ENCODE measurements at places on chromosomes 5 and 9.
A peak's percentile ranks its signal among the peaks of the same experiment; 100 is the strongest.

DNA sequence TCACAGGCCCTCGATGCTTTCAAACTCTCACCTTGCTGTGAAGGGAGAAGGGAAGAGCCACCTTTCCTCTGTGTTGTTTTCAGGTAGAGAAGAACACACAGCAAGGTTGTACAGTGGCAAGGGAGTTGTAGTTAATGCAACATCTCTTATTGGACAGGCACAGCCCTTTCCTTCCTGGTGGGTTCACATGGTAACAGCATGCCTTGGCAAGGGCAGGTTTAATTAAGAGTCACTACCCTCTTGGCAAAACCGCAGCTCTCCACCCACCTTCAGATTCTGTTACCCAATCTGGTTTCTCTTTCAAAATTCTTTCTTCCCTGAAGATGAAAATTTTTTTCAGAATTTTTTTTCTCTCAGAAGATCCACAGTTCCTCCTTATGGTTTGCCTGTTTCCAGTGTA is 253.1 kb downstream of the TLR4 start:
- DNase-seq: peak; percentile 67

GRCh38 chr5:131462454-131462853 is 172.6 kb downstream of the RAPGEF6 start:
- DNase-seq: no peak

- DNase-seq: peak; percentile 58
Measured at GRCh38 chr9:121453232-121453892, 46.3 kb downstream of the GGTA1 start.

- peak; percentile 67 for DNase-seq
Measured at GRCh38 chr9:97807681-97808080, 45.3 kb upstream of the FOXE1 start.

DNA sequence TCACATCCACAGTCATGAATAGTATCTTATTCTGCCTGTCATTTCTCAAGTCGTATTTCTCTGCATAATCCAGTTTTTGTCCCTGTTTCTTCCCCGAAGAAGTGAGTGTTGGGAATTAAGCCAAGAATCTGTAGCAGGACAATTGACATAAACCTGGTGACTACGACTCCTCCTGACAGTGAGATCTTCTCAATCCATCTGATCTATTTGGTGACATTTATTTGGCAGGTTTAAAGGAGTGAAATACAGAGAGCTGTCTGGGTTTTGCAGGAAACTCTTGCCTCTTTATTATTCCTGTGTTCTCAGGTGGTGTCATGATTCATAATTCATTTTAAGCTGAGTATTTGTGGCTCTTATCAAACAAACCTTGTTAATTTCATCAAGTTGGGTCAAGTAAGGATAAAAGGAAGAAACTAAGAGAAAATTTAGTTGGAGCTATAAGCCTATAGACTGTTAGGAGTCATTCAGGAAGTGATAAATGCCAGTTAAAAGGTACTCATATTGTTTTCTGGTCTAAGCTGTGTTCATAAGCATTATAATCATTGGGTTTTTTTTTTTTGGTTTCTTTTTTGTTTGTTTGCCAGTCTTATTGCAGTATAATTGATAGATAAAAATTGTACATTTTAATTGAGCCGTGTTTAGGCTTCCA is 95.9 kb upstream of the PCSK1 start:
- DNase-seq: no peak

DNA sequence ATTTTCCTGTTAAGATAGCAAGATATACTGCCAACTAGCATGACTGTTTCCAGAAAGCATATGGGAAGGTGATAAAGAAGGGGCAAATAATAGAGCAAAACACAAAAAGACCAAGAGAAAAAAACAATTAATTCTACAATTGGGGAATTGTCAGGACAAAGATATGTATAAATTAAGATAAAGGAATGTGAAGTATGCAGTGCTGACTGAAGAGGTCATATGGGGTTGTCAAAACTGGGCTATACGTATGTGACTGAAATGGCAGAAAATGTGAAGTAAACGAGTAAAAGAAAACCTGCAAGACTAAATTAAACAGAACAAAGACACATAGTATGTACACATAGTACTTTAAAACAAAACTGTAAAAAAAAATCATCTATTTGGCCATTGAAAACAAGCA is 222.3 kb downstream of the ARL15 start:
- DNase-seq: no peak

GRCh38 chr5:7960142-7960541 is 91.2 kb downstream of the MTRR start:
- DNase-seq: no peak

GRCh38 chr9:135131488-135131887 is 44.0 kb downstream of the OLFM1 start:
- no peak for DNase-seq

DNA sequence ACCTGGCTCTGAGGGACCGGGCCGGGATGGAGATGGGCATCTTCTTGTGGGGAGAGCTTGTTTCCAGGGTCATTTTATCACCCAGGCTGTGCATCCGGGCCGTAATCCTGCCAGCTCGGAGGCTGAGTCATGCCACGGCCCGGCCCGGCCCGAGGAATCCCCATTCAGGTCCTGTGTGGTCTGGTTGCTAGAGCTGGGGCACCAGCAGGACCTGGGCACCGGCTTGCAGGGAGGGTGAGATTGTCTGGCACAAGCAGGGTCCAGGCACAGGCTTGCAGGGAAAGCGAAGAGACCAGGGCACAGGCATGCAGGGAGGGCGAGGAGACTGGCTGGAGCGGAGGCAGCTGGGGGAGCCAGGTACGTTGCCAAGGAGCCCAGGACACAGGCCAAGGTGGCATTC is 106.8 kb downstream of the RXRA start:
- no peak for DNase-seq

GRCh38 chr5:83177803-83178202 is 100.5 kb downstream of the XRCC4 start:
- DNase-seq: no peak

GRCh38 chr9:136850866-136851775 is 1.0 kb upstream of the MAMDC4 start:
- DNase-seq: no peak

DNA sequence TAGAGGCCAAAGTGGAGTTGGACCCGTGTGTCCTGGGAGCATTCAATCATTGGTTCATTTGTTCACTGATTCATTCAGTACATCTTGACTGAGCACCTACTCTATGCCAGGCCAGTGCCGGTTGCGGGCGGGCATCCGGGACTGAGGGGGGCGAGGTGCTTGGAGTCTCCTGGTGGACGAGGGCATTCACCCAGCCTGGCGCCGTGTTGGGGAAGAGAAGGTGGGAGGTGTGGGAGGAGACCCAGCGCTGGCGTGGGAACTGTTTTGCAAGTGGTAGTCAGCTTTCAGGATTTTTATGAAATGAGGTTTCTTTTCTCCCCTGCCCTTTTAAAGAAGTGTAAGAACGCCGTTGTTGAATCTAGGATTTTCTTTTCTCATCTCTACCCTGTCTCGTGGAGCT is 37.2 kb downstream of the NCS1 start:
- DNase-seq: no peak

DNA sequence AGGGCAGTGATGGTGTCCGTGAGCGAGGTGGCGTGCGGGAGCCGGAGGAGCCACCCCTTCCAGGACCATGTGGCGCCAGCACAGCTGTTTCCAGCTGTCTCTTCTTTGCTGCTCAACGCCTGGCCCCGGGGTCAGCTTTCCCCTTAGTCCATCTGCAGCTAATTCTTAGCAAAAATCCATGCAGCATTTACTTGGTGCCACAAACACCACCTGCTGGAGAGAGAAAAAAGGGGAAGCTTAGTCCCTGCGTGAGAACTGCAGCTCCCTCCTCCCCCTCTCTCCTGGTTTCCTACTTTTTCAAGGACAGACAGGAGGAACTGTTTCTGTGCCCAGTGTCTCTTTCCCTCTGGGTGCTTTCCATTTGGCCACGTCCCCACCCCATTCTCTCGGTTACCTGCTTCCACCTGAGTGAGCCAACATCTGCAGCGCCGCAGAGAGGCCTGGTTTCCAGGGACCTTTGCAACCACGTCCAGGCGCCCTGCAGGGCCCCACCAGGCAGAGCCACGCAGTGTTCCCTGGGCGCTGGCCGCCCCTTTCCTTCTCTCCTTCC is 3.4 kb downstream of the SLC6A19 start:
- no peak for DNase-seq

All from NCI-H2081 (cell line).